ENCODE measurements at places on chromosomes 1 and 21.

DNA sequence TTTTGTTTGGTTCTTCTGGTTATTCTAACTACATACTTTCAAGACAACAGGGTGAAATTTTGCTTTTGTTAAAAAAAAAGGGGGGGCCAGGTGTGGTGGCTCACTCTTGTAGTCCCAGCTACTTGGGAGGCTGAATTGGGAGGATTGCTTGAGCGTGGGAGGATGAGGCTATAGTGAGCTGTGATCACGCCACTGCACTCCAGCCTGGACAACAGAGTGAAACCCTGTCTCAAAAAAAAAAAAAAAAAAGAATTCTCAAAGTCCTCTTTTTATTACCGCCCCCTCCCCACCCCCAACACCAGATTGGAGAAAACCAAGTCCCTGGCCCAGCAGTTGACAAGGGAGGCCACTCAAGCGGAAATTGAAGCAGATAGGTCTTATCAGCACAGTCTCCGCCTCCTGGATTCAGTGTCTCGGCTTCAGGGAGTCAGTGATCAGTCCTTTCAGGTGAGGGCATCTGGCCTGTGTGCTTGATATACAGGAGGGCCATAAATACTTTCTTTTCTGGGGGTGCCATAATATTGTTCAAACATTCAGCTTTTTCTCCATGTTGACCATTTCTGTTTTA is 50.2 kb downstream of the LAMC2 start:
- no peak for DNase-seq

GRCh38 chr1:114455102-114455785 is 55.8 kb downstream of the TRIM33 start:
- DNase-seq: no peak

- DNase-seq: no peak
Observed at GRCh38 chr1:150176593-150176992, 26.9 kb downstream of the PLEKHO1 start.

- no peak for DNase-seq
Observed at GRCh38 chr1:91725989-91726721, 159.8 kb downstream of the TGFBR3 start.
